ENCODE measurements at places on chromosomes 11 and 22.

DNA sequence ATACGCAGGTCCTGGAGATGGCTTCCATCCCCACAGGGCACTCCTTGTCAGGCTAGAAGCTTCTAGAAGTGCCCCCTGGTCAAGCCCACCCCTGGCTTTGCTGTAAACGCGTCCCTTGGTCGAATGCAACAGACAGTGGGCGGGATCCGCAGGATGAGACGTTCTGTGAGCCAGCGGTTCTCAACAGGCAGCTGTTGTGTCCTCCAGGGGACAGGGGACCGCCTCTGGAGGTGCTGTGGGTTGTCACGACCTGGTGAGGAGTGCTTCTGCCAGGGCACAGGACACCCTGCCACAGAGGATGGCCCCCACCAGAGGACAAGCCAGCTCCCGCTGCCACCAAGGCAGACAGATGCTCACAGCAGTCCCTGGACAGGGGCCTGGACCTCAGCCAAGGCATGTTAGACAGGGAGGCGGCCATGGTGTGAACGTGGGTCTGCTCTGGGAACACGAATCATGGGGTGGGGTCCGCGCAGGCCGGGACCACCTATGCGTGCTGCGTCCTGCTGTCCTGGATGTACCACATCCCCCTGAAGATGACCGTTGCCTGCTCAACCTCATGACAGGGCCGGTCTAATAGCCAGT is 11.7 kb downstream of the CRELD2 start:
- no peak for DNase-seq

- no peak for DNase-seq
These were observed 89.7 kb downstream of the DEPDC5 start for GRCh38 chr22:31843526-31843925.

GRCh38 chr11:72814286-72815109 is at the start of gene ATG16L2:
TSS of gene ATG16L2 (plus strand) at chr11:72814411. CDS start at chr11:72814446, 35 bp downstream.
- DNase-seq: peak; percentile 65

GRCh38 chr22:24400726-24401596 is 26.4 kb upstream of the ADORA2A start:
- DNase-seq: no peak

GRCh38 chr22:38754751-38755154 is 1.0 kb downstream of the SUN2 start:
- no peak for DNase-seq

DNA sequence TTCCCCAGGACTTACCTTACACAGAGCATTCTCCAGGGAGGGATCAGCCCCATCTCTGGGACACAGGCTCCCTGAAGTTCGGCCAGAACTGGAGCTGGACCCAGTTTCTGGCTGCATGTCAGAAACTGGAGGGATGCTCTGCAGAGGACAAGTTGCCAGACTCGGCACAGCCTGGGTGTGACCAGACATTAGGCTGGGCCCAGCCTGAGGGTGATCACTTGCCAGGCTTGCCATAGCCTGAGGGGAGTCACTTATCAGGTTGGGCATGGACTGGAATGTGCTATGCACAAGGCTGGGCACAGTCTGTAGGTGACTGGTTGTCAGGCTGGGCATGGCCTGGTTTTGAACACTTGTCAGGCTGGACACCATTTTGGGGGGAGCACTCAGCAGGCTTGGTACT is 30.7 kb upstream of the STK33 start:
- DNase-seq: no peak

GRCh38 chr11:71843858-71844257 is 10.9 kb downstream of the DEFB108B start:
- DNase-seq: no peak

DNA sequence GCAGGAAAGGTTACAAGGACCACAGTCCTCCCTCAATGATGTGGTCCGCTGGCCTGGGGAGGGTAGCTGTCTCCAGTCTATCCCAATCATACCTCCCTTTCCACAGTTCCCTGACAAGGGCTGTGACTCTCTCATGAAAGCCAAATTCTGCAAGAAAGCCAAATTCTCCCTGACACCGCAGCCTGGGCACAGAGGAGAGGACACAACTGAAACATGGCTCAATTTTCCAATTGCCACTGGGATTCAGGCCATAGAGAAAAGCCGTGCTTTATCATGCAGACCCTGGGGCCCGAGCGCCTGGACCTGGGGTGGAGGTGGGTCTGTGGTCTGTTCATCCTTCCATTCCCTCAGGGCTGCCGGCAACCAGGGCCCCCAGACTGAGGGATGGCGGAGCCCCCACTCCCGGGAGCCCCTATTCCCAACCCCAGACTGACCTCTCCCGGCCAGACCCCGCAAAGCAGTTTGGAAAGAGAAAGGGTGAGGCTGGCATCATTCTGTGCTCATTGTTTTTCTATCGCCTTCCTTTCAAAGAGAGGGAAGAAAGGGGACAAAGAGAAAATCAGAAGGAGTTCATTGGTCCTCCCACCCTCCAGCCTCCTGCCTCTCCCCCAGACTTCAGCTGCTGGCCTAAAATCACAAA is 239.5 kb downstream of the BUD13 start:
- no peak for DNase-seq

- DNase-seq: no peak
These were observed 1.0 kb upstream of the RAB3IL1 start for GRCh38 chr11:61918251-61918937.

GRCh38 chr11:59669611-59670009 is 773 bp upstream of the PATL1 start:
- no peak for DNase-seq

GRCh38 chr22:37353839-37354238 is 71.5 kb downstream of the CYTH4 start:
- DNase-seq: no peak

GRCh38 chr11:104957280-104957679 is 11.1 kb downstream of the CASP4 start:
- no peak for DNase-seq

DNA sequence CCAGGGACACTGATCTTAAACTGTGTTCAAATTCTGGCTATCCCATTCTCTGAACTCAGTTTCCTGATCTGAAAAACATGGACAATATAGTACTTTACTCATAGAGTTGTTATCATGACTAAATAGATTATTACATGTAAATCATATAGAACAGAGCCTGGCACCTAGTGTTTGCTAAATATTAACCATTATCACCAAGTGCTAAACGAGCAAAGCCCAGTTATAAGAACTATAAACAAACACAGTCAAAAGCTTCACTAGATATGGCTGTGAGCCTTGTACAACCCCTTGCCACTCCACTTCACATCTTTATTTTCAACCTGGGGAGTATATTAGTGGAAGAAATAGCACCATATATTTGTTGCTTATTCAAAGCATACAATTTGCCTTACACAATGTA is 338.9 kb upstream of the CADM1 start:
- no peak for DNase-seq

- DNase-seq: no peak
These were observed 1.7 kb upstream of the XBP1 start for GRCh38 chr22:28801845-28802594.

DNA sequence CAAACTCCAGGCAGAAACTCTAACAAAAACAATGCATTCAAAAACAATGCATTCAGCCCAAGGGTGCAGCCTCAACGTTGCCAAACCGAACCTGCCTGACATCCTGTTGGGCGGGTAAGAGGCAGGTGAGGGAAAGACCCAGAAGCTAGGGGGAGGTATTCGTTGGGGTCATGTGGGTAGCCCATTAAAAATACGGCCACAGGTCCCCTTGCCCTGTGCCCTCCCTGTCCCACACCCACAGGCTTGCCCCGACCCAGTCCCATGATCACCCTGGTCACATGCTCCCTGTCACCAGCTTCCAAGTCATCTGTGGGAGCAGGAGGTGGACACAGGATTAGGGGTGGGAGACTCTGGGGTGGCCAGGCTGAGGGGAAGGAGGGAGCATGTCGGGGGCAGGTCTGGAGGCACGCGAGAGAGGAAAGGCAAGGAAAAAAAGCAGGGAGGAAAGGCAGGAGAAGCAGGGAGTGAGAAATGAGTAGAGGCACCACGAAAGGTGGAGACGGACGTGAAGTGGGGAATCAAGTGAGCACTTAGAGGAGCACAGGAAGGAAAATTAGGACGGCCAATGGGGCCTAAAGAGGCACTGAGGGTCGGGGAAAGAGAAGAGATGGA is 683 bp downstream of the PLA2G6 start:
- DNase-seq: no peak

DNA sequence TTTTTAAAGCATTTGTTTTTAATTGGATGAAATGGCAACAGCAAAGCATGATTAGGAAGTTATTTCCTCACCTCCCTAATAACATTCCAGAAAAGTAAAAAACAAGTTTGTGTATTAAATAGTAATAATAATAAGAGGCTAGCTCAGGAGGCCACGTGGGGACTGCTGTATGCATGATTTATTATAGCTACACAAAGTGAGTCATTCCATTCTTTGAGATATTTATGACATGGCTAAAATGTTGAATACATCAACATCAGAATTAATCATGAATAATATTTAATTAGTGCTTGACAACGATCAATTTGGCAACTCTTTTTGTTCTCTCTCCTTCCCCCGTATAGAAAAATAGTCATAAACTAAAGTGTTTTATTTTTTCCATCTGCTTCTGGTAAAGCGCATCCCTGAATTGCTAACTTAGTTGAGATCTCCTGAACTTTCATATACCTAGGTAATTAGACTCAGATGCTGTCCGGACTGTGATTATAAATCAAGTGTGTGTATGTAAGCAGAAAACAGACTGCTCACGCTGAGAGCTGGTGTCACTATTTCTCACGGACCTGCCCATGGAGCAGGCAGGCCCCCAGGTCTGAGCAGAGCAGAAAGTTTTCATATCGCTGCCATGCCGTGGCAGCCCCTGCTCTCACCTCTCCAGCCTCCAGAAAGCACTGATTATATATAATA is 125.7 kb downstream of the WT1 start:
- DNase-seq: no peak

DNA sequence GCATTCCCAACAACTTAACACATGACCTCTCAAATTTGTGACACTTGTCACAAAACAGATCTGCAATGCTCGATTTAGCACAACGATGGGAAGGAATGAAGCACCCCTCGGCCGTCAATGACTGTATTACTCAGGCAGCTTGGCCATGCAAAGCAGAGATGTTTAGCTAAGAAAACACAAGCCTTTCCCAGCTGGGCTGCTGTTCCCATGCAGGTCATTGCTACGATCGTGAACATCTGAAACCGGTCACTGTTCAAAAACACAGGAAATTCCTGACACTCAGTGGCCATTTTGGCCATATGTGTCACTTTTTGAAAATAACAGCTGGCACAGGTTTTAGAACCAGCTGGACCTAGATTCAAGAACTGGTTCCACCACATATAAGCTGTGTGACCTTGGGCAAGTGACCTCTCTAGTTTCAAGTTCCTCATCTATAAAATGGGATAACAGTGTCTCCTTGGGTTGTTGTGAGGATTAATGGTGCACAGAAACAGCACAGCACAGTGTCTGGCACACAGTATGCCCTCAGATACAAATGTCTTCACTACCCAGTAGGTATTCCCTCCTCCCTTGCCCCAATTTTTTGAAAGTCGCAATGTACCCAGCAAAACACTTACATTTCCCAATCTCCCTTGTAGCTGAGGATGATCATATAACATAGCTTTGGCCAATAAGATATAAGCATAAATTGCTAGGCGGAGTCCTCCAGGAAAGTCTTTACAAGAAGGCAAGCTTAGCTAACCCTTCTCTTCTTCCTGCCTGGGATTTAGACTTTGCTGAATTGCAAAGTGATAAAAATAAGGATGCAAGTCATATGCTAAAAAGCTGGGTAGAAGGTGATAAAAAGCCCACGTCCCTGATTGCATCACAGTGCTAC is 93.1 kb downstream of the C11orf58 start:
- DNase-seq: no peak

DNA sequence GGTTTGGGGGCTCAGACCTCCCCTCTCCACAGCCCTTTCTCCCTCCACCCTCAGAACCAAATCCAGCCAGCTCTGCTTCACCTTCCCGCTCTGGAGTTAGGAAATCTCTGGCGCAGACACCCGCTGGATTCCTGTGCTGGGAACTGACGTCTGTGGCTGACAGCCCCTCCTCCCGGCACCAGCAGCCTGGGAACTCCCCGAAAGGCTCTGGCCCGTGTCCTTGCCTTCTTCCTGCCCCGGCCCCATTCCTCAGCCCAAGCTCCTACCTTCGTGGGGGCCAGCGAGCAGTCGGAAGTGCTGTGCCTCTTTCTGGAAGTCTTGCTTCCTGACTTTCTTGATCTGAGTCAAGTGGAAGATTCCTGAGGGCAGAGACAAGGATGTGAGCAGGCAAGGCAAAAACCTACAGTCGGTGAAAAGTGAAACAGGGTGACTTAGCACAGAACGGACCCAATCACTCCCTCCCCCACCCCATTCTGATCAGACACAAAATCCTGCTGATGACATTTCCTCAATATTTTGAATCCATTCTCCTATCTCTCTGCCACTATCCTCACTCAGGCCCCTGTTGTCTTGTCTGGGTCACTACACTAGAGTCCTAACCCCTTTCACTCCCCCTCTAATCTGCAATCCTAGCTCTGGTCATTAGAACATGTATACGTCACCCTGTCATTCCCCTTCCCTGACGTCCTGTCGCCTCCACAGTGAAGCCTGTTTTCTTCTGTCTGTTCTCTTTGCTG is 34.1 kb downstream of the CHRDL2 start:
- DNase-seq: no peak

DNA sequence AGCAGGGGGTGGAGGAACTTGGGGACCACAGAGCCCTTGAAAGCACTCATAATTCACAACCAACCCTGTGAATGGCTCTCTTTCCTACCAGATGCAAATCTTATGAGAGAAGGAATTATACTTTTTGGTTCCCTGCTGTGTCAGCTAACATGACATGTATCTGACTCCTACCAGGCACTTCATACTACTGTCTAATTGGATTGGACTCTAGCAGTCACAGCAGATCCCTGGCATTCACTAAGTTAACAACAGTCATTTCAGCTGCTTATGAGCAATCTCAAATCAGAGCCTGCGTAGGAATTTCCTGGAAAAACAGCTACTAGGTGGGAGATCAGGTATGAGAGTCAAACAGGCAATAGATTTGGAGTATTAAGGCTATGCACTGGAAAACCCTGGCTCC is 11.1 kb upstream of the ENDOD1 start:
- DNase-seq: no peak

- DNase-seq: no peak
These were observed 8.0 kb downstream of the TIRAP start for GRCh38 chr11:126290887-126291286.

GRCh38 chr22:31489632-31490495 is at the start of gene EIF4ENIF1:
TSS of gene EIF4ENIF1 (minus strand) at chr22:31489842. CDS start at chr22:31488718, 1,124 bp downstream.
- peak; percentile 90 for DNase-seq

All from muscle of arm (tissue), 14 donors.